ENCODE measurements at places on chromosomes 11 and 22.

DNA sequence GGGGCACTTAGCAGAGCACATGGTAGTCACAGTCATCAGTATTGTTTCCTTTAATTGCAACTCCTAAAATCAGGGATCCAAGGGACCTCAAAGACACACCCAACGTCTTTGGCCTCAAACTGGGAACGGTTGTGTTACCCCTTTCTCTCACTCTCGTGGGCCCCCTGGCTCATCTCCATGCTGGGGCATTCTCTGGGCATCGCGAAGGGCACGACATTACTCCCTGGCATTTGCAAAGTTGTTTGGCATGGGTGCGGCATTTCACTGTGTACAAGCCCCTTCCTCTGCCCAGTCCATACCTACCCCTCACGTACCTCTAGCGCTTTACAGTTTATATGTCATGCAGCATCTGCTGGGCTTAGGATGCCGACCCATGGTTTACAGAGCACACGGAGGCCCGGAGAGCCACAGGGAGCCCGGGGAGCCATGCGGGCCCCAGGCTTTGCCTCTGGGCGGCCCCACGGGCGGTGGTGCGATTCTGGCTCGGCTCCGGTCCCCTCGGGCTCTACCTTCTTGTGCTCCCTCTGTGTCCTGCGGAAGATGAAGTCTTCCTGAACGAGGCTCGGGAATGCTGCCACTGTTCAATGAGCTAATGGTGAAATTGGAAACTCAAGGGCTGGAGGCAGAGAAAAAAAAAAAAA lies 21.9 kb upstream of the CACNG2 start:
- no peak for DNase-seq

DNA sequence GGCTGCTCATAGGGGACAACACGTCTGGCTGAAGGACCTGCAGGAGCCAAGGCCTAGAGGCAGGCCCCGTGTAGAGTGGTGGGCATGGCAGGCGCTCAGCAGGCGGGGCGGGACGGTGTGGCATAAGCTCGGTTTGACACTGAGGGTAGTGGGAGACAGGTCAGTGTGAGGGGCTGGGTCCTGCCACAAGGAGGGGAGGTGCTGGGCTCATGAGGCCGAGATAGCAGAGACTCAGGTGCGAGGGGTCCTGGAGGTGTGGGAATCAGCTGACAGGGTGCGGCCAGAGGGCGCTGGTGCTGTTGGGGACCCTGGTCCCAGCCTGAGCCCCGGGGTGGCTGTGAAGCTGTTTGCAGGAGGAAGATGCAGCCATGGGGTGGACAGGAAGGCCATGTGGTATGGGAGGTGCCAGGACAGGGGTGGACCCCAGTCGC lies 6.7 kb downstream of the SLC22A12 start:
- DNase-seq, result no peak

GRCh38 chr22:31045900-31046538 lies 35.1 kb upstream of the SMTN start:
- no peak for DNase-seq

GRCh38 chr11:1041149-1041467 lies 4.6 kb upstream of the MUC6 start:
- no peak for DNase-seq

GRCh38 chr11:26048271-26048670 lies 283.7 kb upstream of the ANO3 start:
- DNase-seq, result no peak

DNA sequence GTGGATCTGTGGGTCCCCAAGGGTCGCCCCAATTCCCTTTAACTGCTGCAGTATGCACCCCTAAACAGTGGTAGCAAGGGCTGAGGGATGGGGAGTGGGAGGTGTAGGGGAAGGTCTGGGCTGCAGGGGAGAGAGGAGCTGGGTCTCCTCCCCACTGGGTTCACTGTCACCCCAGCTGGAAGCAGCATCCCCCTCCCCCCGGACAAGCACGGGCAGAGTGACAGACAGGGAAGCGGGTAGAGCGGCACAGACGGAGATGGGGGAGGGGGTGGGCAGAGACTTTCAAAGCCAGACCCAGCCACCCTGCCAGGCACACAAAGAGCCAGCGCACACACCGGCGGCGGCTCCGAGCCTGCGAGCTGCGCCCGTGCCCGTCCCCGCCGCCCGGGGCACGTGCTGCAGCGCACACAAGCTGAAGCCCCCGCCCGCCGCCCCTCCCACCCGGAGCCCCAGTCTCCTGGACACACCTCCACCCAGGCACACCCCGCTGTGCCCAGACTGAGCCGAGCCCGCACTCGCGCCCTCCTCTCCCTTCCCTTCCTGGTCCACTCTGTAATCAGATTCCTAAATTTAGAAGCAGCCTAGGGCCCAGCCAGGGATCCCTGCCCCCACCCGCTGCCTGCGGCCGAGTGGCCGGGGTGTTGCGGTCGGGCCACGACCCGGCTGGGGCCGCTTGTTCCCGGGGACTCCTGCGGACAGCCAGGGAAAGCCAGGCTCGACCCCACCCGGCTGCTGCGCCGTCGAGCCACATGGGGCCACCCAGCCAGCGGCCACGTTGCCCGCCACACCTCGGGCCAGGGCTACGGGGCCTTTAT lies 935 bp upstream of the RCOR2 start:
- peak; percentile 42 for DNase-seq

DNA sequence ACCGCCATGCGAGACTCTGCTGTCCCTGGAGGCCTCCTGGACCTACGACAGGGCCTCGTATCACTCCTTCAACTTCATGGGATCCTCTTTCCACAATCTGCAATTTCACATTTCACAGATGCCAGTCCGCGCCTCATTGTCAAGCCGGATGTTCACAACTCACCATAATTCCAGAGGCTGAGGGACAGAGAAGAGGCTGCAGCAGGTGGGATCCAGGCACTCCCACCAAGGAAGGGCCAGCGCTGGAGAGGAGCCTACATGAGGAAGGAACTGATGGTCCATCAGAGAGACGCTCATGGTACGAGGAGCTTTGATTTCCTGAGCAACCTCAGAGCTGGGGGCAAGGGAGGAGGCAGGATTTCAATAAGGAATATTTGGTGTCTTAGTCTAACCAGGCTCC lies 495.0 kb downstream of the BRD1 start:
- DNase-seq, result no peak

DNA sequence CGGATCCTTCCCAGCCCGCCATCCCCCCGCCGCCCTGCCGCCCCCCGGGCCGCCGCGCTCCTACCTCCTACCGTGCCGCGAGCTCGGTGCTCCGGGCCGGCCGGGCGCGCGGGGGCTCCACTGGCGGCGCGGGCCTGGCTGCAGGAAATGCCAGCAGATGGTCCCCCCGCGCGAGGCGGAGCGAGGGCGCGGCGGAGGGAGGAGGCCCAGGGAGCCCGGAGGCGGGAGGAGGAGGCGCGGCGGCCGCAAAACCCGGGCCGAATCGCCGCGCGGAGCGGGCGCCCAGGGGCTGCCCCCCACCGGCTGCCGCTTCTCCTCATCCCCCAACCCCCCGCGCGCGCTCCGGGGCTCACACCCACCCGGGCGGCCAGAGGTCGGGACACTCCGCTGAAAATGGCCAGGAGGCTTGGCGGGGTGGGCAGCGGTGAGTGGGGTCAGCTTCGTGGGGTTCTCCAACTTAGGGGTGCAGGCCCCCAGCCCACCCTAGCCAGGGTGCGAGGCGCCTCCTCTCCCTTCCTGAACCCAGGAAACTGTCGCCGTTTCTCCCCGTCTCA lies at the start of gene OSBPL5:
OSBPL5 (minus strand) TSS at position 159 of the 554 bp plus-strand sequence. CDS start 36,162 bp downstream, outside the sequence.
- DNase-seq, result peak; percentile 61

DNA sequence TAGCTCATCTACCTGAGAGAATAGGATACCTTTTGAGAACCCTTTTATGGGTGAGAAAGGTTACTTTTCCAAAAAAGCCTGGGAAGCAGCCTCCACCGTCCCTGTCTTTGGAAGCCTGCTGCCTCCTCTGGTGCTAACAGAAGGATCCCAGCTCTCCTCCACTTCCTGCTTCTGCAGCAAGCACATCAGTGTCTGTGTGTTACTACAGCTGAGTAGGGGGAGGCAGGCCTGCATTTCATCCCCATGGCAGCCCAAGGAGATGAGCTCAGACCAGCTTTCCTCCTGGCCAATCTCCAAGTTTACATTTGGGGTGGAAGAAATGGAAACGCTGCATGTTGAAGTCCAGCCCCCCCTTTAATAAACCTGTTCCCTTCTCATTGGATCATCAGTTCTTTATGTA lies 7.4 kb upstream of the CCDC34 start:
- DNase-seq, result no peak

DNA sequence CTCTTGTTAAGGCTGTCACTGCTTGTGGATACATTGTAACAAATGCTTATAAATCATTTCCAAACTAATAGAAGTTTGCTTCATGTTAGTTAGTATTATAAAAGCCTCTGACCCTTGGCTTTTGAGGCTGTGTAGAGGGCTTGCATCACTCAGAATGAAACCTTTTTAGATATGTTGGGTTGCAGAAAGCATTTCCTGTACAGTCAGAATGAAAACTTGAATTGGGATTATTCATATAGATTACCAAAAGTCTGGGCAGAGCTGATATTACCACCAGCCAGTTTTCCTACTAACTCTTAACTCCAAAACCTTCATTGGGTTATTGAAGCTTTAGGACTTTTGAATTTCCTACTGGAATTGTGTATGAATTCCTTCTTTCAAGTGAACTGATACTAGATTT lies 12.0 kb downstream of the KMT2A start:
- no peak for DNase-seq

- no peak for DNase-seq
Measured at GRCh38 chr11:29328961-29329441, 687.8 kb downstream of the KCNA4 start.

DNA sequence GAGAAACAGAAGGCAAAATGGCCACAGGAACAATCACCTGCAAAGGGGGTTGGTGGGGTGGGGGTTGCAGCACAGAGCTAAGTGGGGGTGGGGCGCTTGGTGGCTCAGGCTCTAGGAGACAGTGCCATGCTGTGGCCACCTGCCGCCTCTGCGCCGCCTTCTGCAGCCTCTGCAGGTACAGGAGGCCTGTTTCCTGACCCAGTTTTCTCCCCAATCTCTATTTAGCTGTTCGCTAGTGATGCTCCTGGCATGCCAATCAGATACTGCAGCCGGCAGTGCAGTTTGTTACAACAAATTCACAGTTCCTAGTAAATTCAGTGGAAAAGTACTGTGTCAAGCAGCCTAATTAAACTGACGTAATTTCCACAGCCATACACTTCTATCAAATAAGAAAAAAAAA lies 106.4 kb downstream of the SERGEF start:
- peak; percentile 13 for DNase-seq

DNA sequence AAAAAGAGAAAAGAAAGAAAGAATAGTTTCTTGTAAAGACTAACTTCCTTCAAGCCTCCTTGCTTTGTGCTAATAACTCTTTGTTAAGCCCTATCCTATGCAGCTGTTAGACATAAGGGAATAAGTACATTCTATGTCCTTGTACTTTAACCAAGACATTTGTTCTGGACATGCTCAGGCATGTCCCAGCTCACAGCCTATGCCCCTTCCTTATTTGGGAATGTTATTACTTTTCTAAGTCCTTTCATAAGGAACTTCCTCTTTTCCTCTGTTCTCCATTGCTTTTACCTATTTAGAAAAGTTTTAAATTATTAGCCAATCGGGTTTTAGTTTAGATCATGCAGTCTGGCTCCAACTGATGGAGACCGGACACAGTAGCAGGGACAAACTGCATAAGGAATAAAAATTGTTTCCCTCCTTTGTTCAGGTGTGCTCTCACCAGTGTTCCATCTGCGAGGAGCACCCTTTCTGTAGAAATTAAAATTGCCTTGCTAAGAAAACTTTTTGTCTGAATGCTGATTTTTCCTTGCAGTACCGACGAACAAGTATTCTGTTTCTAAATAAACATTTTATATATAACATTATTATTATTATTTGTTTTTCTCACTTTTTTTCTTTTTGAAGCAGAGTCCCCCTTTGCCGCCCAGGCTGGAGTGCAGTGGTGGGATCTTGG lies 21.6 kb upstream of the SPINDOC start:
- DNase-seq, result no peak

- DNase-seq, result no peak
Measured at GRCh38 chr11:36186340-36187175, 102.7 kb downstream of the COMMD9 start.

DNA sequence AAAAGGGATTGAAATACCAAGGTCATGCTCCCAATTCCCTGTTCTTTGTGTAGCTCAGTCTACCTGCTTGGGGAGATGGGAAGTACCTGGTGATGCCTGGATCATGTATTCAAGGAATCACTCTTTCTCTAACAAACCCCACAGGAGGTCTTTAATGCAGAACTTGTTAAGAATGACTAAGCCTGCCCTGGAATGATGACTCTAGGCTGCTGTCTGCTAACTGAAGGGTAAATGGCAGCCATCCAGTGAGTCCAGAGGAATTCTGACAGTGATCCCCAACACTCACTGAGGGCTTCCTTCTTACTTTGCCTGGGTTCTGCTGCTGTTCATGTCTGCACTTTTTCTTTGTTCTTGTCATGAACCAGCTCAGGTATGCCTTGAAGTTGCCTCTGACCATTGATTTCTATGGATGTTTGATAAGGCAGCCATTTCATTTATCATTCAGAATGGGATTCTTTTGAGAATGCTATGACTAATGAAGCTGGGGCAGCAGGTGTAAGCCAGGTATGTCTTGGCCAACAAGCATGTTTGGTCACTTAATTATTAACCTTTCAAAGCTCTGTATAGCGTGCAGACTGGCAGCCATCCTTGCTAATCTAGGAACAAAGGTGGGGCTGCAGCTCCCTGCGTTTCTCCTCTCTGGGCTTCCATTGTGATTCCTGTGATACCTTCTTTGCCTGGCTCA lies 11.4 kb downstream of the PRSS23 start:
- no peak for DNase-seq

DNA sequence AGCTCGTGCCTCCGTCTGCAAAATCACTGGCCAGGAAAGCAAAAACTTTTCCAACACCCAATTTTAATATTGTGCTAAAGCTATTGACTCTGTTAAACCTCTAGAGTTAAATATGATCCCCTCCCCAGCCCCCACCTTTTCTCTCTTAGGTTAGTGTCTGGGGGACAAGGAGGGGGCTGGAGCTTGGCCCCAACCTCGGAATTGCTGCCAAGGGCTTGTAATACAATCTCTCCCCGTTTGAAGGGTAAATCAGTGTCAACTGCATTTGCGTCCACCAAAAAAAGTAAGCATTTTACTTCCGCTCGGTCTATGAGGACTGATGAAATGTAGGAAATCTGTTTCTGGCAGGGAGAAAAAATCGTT lies at the start of gene GAS2:
GAS2 (plus strand) TSS at position 287 of the 363 bp plus-strand sequence. CDS start 8,259 bp downstream, outside the sequence.
- DNase-seq, result no peak

DNA sequence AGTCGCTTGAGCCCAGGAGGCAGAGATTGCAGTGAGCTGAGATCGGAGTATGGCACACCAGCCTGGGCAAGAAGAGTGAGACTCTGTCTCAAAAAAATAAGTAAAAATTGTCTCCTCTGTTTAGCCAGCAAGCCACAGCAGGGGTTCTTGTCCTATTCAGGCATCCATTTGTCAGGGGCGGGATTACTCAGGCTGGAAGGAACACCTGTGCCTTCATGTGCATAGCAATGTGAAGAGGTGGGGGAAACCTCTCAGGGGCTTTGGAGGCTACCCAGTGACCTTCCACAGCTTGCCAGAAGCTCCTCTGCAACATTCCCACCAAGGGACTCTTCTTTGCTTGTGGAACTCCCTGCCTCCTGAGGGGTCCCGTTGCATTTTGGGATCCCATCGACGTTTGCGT lies 63.3 kb downstream of the FBLN1 start:
- no peak for DNase-seq

- DNase-seq, result no peak
Measured at GRCh38 chr11:1868636-1869291, 15.9 kb downstream of the LSP1 start.
